ENCODE measurements at places on chromosomes 6 and 20. TPM values are rescaled to one million over a fixed set of nuclear protein-coding genes. Genes with fewer than 3 reads are reported as not detected.

GRCh38 chr6:48111143-48111506 is at the start of gene PTCHD4:
PTCHD4 (minus strand) TSS chr6:48111197; CDS start chr6:48068957, 42,240 bp downstream.
- no peak for DNase-seq

GRCh38 chr6:3654898-3655297 is 96.6 kb downstream of the PXDC1 start:
- DNase-seq: no peak

GRCh38 chr20:11352041-11352440 is 565.7 kb upstream of the BTBD3 start:
- DNase-seq: no peak

DNA sequence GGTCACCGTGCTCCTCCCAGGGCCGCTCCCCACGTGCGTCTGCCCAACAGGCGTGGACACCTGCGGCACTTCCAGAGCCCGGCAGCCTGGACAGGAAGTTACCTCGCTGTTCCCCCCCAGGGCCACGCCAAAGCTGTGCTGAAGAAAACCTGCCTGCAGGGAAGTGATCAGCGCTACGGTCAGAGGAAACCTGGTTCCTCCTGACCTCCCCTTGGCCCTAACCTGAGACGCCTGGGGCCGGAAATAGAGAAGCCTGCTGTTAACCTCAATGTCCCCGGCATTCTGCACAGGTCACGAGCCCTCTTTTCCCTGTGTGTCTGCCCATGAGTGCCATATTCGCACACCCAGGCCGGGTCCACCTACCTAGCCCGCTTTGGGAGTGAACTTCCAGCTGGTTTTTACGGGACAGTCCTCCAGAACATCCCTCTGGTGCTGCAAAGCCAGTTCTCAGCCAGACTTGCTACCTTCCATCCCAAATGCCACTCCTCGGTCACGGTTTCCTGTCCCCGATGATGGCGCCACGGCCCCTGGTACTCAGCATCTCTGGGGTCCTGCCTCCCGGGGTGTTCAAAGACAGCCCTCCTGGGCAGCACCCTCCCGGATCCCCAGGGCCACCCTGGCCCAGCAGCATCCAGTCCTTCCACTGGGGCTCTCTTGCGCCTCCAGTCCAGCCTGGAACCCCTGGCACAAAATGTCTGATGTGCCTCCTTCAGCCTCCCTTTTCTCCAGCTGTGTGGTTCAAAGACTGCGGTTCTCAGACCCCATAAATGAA is 12.0 kb upstream of the IRF4 start:
- no peak for DNase-seq

GRCh38 chr6:128663238-128663637 is 142.8 kb upstream of the PTPRK start:
- DNase-seq: no peak

GRCh38 chr6:2560917-2561698 is 189.6 kb downstream of the MYLK4 start:
- no peak for DNase-seq

GRCh38 chr20:23923891-23924435 is 44.4 kb upstream of the CST5 start:
- no peak for DNase-seq

GRCh38 chr20:62069741-62070216 is 4.1 kb upstream of the TAF4 start:
- no peak for DNase-seq

DNA sequence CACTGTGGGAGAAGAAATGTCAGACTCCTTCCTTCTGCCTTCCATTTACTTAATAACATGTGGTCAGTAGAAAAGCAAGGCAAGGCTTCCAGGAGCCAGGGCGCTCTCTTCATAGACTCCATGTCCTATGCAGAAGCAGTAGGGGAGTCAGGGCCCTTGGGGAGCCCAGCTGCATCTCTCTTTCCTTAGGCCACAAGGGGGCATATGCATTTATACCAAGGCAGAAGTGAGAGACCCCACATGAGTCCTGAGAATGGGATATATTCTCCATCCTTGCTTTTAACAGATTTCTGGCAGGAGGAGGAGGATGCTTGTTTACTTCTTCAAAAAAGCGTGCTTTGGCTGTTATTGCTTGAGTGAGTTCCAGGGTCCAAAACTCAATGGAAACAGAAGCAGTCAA is 198.5 kb downstream of the HIVEP2 start:
- no peak for DNase-seq

- DNase-seq: no peak
Measured at GRCh38 chr6:84449220-84449619, 221.8 kb upstream of the CEP162 start.

- no peak for DNase-seq
Measured at GRCh38 chr20:16433293-16433580, 140.0 kb downstream of the KIF16B start.

DNA sequence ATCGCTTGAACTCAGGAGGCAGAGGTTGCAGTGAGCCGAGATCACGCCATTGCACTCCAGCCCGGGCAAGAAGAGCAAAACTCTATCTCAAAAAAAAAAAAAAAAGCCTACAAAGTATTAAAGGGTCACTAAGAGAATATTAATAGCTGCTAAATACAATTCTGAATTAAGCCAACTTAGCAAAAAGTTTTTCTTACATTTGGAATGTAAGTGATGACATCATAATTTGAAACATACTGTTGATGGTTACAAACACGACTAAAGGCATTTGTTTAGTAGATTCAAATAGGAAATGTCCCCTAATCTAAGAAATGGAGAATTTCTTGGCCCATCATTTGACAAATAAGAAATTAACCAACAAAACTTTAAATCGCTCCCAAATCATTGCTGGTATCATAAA is 282.8 kb downstream of the RNGTT start:
- no peak for DNase-seq

DNA sequence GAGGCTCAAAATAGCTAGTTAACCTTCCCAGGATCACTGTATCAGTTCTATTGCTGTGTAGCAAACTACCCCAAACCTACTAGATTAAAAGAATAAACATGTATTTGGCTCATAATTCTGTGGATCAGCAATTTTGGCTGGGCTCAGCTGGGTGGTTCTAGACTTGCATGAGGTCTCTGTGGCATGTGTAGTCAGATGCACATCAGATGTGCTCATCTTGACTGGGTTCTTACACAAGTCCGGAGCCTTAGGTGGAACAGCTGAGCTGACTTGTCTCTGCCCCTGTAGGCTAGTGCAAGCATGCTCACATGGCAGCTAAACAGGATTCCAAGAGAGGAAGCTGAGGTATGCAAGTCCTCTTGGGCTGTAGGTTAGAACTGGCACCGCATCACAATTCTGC is 173.2 kb upstream of the PRND start:
- DNase-seq: no peak

- peak; percentile 60 for DNase-seq
Measured at GRCh38 chr6:3455569-3456394, 1.1 kb downstream of the SLC22A23 start.

GRCh38 chr20:49541733-49542513 is 26.0 kb downstream of the PTGIS start:
- peak; percentile 90 for DNase-seq

DNA sequence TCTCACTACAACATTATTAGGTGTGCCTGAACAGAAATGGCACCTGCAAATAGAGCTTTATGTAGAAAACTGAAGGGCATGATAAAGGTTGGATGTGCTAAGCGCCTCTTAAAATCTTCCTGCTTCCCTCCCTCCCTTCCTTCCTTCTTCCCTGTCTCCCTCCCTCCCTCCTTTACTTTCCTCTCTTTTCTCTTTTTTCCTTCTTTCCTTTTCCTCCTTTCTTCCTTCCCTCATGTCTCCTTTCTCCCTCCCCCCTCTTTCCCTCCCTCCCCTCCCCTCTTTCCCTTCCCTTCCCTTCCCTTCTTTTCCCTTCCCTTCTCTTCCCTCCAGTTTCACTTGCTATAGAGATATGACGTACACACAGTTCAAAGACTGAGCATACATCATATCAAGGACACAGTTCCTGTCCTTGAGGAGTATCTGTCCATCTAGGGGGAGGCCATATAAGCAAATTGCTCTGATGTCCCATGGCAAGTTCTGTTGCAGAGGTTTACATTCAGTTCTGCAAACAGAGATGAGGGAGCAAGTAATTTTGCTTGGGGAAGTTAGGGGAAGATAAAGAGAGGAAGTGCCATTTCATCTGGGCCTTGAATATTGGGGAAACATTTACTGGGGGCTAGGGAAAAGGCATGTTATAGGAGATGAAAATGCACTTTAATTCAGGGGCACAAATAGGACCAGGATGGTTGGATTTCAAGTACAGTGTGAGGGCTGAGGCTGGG is 79.0 kb upstream of the EEF1E1 start:
- no peak for DNase-seq

DNA sequence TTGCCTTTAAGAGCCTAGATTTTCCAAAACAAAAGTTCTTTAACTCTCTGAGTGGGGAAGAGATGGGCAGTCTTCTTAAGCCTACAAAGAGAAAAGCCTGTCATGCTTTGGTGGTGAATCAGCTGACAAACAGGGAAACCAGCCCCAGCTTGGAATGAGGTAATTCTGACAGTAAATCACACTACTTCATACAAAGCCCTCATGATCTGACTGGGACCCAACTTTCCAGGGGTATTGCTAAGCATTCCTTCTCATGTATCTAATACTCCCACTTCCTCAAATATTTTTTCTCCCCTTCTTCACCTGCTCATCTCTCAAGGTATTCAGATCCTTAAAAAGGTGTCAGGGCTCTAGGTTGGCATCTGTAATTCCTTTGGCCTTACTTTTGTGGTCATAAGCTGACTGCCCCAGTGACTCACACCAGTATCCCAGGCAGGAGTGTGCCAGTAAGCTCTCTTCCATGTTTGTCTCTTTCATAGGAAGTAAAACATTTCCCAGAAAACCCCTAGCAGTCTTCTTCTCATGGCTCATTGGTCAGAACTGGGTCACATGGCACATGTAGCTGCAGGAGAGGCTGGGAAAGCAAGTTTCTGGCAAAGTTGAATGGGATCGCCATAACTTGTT is 15.0 kb upstream of the TBC1D22B start:
- DNase-seq: peak; percentile 70

DNA sequence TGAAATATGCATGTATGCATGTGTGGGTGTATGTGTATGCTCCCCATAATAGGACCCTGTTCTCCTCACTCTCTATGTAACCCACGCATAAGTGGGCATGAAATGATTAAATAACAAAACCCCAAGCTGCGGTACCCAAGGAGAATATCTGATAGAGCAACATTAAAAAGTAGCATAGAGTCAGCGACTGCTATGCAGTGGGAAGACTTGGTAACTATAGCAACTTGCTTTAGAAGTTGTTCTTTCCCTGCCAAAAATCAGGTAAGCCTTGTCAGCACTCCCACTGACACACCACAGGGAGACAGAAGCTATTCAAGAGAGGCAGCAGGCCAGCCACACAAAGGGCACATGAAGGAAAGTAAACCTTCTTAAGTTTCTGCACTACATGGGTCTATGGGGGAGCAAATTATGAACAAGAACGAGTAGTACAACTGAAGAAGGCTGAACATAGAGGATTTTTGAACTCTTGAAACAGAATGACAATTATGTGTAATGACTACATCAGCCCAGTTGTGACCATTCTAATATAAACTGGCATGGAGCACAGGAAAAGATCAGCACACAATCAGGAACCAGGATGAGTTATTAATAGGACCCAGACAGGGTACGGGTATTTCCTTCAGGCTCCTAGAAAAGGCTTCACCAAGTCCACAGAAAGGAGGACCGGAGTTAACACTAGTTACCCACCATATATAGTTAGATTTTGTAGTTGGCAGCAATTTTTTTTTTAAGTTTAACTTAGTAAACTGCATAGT is 89.9 kb downstream of the GPR6 start:
- DNase-seq: no peak

- peak; percentile 56 for DNase-seq
Measured at GRCh38 chr6:21595285-21596144, 2.0 kb downstream of the SOX4 start.

GRCh38 chr20:59043698-59044097 is 1.1 kb upstream of the PRELID3B start:
- DNase-seq: no peak

GRCh38 chr20:63042448-63043071 is 35.8 kb upstream of the BHLHE23 start:
- peak; percentile 6 for DNase-seq

- DNase-seq: no peak
Measured at GRCh38 chr6:90097356-90097755, 199.3 kb downstream of the BACH2 start.

DNA sequence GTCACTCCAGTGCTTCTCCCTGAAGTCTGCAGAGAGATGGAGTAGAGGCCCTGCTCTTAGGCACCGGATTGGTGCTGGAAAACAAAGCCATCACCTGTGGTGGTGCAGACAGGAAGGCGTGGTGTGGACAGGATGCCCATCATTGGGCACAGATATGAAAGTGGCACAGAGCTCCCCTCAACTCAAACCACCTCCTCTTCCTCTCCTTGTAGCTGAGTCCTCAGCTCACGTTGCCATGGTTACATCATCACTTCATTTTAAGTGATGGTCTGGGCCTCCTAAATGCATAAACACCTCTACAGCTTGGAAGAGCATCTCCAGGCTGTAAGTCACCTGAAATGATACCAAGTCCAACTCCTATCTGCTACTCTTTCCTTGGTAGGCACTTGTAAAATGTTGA is 8.0 kb upstream of the RTF2 start:
- no peak for DNase-seq

- no peak for DNase-seq
Measured at GRCh38 chr20:37901654-37902503, 1.0 kb upstream of the VSTM2L start.

DNA sequence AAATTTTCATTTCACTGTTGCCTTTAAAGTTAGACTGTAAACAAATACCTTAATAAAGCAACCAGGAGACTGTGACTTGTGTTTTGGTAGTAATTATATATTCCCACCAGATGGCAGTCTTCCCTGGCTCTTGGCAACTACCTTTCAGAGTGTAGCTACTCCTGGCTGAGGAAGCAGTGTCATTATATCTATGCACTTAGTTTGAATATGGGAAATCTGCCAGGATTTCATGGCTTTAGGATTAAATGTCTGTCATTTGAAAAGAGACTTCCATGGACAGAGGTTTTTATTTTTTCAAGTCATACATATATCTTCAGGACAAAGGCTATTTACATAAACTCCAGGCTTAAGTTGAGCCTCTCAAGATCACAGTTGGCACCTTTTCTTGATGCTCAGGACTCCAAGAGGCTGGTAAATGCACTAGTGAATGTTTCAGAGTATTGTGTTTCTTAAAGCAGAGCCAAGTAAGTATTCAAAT is 160.1 kb downstream of the C6orf58 start:
- no peak for DNase-seq

The GPR6 gene
- total RNA-seq: not detected

The SLC35B2 gene
- 23.4 TPM for total RNA-seq

The MYBL2 gene
- 0.84 TPM for total RNA-seq

The TRIM10 gene
- not detected for total RNA-seq

The OPRM1 gene
- total RNA-seq: not detected

The PHACTR3 gene
- 0.16 TPM for total RNA-seq

The FRMD1 gene
- 0.06 TPM for total RNA-seq

The BICRAL gene
- total RNA-seq: 21.1 TPM

The CENPB gene
- 79.7 TPM for total RNA-seq

The MPIG6B gene
- total RNA-seq: 0.84 TPM

The MOCS1 gene
- 32.0 TPM for total RNA-seq

The LY6G6C gene
- not detected for total RNA-seq

Data from aorta (tissue), 5 donors.